ENCODE measurements at places on chromosomes 16 and 17.

GRCh38 chr16:25370541-25370940 is 112.9 kb upstream of the ZKSCAN2 start:
- DNase-seq: no peak

DNA sequence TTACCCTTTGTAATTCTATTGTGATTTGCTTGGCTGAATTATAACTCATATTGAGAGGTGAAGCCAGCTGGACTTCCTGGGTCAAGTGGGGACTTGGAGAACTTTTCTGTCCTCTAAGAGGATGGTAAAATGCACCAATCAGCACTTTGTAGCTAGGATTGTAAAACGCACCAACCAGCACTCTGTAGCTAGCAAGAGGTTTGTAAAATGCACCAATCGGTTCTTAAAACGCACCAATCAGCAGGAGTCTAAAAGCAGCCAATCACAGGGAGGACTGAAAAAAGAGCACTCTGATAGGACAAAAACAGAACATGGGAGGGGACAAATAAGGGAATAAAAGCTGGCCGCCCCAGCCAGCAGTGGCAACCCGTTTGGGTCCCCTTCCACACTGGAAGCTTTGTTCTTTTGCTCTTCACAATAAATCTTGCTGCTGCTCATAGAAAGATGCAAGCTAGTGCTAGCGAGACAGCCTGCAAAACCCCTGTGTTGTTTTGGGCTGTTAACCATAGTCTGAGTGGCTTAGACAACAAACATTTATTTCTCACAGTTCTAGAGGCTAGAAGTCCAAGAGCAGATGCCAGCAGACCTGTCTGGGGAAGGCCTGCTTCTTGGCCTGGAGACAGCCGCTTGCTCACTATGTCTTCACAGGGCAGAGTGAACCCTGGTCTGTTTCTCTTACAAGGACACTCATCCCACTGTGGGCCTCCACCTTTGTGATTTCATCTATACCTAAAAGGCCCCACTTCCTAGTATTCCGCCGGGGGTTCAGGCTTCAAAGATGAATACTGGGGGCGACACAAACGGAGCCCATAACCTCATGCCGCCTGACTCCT is 39.0 kb upstream of the CRISPLD2 start:
- no peak for DNase-seq

- peak; percentile 51 for DNase-seq
Observed at GRCh38 chr17:27506348-27507218, 50.3 kb downstream of the KSR1 start.

- no peak for DNase-seq
Observed at GRCh38 chr16:2777903-2778629, 986 bp upstream of the ELOB start.

- DNase-seq: no peak
Observed at GRCh38 chr16:70691223-70692129, 5.6 kb upstream of the MTSS2 start.

- DNase-seq: no peak
Observed at GRCh38 chr16:88009563-88010342, 58.5 kb downstream of the BANP start.

GRCh38 chr17:67475161-67475937 is 98.3 kb downstream of the PITPNC1 start:
- DNase-seq: peak; percentile 65

DNA sequence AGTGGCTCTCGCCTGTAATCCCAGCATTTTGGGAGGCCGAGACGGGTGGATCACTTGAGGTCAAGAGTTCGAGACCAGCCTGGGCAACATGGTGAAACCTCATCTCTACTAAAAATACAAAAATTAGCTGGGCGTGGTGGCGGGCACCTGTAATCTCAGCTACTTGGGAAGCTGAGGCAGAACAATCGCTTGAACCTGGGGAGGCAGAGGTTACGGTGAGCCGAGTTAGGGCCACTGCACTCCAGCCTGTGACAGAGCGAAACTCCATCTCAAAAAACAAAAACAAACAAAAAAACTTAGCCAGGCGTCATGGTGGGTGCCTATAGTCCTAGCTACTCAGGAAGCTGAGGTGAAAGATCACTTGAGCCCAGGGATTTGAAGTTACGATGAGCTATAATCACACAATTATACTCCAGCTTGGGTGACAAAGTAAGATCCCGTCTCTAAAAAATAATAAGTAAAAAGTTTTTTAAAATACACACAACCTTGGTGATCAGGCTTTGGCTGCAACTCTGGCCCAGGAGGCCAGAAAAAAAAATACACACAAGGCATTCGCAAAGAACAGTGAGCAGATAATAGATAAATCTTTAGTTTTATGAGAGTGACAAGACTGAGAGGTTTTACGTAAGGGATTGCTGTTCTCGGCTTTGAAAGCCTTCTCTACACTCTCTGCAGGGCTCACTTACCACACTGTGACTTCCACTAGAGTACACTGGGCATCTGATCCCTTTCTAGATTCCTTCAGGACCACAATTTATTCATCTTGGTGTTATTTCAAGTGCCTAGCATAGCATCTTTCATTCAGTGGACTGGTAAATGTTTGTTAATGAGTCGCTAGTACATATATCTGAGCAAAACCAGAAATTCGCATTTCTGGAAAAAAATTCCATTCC is 5.9 kb downstream of the GSPT1 start:
- no peak for DNase-seq

GRCh38 chr17:55056526-55056925 is 88.0 kb downstream of the STXBP4 start:
- DNase-seq: no peak

GRCh38 chr17:65311261-65311660 is 174.1 kb downstream of the RGS9 start:
- DNase-seq: no peak

- no peak for DNase-seq
Observed at GRCh38 chr16:53773150-53773846, 69.3 kb downstream of the FTO start.

DNA sequence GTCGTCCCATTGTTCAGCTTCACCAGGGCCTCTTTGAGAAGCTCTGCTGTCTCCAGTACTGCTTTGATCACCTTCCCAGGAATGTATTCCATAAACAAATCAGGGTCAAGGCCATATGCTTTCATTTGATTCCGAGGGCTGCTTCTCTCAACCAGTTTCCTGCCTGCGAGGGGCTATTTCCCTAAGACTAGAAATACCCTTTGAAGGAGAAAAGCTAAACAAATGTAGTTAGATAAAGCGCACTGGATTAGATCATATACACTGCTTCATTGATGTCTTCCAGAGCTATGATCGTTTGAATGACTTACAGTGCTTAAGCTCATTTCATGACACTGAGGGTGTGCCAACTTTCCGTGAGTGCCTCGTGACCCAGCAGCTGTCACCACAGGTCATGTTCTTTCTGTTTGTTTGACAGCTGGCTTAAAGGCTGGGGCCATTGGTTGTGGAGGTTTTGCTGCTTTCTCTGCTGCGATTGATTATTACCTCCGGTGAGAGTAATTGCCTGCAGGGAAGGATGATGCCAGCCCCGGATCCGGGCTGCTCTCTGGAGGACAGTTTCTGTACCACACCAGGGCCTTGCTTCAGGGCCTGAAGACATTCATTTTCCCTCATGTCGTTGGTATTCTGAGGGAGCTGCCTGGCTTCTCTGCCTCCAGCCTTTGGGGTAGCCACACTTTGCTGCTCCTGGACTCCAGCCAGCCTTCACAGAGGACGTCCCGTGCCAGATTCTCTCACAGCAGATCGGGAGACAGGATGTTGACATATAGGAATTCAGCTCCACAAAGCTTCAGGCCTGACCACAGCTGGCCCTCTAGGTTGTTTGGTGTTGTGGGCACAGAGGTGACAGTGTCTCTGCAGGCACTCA is 3.9 kb downstream of the TIMM22 start:
- no peak for DNase-seq

GRCh38 chr17:5019475-5019956 is 15.7 kb downstream of the SLC52A1 start:
- no peak for DNase-seq

DNA sequence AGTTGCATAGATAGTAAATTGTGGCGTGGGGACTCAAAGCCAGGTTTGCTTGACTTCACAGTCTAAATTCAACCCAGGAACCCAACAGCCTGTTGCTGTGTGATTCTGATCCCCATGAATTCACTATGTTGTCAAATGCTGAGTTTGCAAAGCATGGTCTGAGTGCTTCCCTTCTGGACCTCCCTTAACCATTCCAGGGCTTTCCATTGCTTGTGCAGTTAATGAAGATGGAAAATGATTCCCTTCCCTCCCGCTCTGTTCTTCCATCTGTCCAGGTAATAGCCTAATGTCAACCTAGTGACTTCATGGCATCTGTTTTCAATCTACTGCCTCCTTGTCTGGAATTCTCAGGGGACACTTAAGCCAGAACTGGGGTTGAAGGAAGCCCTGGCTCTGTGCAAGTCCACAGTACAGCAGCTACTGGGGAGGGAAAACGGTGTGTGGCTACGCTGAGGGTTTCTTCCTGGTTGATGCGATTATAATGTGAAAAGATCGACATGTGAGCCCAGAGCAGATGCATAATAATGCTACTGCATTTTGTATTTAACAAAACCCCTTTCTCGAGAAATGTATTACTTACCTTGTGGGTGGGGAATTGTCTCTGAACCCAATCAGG is 206.7 kb downstream of the CDH13 start:
- DNase-seq: no peak

DNA sequence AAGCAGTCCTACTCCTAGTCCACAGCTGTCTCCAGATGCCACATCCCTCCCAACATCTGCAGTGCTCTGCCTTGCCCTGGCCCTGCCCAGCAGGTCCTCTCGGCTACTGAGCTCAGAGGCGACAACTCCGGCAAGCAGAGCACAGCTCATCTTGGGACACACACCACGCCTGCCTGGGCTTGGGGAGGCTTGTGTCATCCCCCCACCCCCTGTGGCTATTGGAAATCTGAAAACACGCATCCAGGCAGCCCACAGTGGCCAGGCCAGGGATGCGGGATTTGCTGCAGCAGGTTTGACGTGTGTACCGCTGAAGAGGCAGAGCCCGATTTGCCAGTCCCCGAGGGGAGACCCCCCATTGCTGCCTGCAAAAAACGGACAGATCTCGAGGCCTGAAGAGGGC is 25.4 kb downstream of the MXRA7 start:
- DNase-seq: no peak

DNA sequence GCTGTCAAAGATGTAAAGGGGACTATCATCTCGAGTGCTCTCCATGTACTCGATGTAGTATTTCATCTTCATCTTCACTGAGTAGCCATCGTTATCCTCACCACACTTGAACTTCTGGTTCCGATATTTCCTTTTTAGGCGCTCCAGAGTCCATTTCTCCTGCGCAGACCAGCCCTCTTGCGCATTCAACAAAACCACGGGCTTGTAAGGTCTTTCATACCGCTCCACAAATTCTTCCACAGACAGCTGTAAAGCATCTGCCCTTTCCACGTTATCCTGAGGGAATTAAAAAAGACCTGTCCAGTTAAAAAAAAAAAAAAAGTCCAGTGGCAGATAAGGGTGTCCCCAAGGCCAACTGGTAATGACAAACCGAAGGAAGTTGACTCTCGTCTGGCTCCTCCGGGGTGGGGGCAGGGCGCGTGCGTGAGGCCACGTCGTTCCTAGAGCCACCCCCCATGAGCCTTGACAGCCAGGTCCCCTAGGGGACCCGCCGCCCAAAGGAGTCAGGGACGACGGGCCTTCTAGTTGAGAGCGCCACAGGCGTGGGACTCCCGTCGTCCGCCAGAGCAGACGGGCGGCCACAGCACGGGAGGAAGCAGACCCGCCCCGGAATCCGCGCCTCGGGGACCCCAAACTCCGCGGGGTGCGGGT is 701 bp downstream of the JMJD6 start:
- peak; percentile 67 for DNase-seq

DNA sequence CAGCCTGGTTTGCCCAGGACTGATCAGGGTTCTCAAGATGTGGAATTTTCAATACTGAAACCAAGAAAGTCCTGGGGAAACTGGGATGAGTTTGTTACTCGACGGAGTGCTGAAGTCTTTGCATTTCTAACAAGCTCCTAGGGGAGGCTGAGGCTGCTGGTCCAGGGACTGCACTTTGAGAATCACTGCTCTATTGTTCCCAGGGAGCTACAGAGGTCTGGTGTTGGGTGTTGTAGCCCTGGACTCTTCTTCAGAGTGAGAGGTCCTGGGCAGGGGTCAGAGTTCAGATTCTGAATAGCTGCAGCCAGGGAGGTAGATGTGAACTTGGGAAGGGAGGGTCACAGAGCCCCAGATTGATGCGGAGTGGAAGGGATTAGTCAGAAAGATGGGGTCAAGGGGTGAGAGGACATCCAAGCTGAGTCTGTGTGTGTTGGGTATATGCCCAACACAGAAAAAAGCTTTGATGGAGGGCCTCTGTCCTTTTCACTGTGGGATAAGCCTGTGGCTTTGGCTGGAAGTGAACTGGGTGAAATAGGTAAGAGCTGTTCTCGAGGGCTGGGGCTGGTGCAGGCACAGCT is 14.1 kb downstream of the TMEM238L start:
- DNase-seq: no peak

- DNase-seq: no peak
Observed at GRCh38 chr17:39122991-39123390, 28.4 kb downstream of the PLXDC1 start.

GRCh38 chr17:8164815-8165131 is 2.0 kb upstream of the VAMP2 start:
- no peak for DNase-seq

- no peak for DNase-seq
Observed at GRCh38 chr16:397135-397661, at the start of gene NME4. Gene NME4 (plus strand): TSS chr16:397199. CDS start chr16:397223, 24 bp downstream.

GRCh38 chr17:75975757-75976174 is 3.2 kb downstream of the ACOX1 start:
- DNase-seq: no peak
